ENCODE measurements at places on chromosomes 12 and 14.

- no peak for DNase-seq
Observed at GRCh38 chr14:55188686-55189295, 2.6 kb downstream of the DLGAP5 start.

- DNase-seq, result no peak
Observed at GRCh38 chr14:67416810-67417209, 4.8 kb upstream of the PLEK2 start.

DNA sequence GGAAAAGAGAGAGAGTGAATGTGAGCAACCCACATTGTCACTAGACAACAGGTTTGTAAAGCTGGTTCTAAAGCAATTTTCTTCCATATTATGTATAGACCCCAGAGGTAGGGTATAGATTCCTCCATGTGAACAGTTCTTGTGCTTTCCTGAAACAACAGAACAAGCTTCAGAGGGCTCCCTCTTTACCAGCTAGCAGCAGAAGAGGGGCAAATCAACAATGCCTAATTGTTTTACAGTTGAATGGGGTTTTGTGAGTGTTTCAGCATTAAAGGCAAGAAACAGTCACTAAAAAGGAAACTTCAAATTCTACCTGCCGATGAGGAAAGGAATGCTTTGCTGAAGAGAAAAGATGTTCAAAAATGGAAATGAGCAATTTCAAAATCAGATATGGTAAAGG, 341.2 kb upstream of the KITLG start:
- no peak for DNase-seq

GRCh38 chr12:75041472-75041871, 168.2 kb downstream of the KCNC2 start:
- DNase-seq, result no peak

DNA sequence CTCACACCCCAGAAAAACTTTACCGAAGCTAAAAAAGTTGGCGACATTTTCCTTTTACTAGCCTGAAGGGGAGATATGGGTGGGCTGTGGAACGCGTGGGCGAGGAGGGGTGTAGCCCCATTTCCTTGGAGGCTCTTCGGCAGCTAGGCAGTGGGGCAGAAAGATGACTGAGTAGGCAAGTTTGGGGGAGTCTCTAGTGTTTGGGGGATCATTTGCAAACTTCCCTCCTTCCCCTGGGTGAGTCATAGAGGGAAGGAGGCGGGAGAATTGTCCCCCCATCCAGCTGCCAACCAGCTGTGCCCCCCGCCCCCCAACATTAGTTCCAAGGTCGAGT, 2.3 kb downstream of the GLI1 start:
- DNase-seq, result no peak

DNA sequence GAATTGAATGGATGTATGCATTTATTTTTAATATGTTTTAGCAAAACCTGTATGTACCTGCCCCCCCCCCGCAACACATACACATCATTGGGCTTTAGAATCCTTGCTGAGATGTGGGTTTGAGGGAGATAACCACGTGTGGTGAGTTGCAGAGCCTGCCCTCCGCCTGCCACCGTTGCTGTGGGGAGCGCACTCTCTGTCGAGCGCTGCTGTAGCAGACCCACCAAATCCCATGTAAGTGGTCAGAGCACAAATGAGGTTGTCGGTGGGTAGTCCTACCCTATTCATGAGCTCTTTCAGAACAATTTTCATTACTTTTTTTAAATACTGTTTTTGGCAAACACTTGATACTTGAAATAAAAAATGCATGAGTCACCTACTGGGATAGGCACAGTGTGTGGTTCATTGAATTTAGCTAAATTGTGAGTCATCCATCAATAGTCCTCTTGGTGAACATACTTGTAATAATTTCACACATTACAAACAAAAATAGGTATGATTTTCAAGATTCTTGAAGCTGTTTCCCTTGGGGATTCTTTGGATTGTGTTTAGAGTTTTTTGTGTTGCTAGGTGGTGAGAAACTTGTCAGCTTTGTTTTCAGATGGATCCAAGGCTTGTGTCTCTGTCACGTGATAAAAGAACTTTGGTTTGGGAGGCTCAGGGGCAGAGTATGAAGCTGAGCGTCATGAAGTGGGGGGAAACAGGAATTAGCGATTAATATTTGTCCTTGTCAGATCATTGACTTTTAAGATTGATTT, 107.6 kb downstream of the PTCSC3 start:
- DNase-seq, result no peak

GRCh38 chr14:28323951-28324741, 442.4 kb upstream of the FOXG1 start:
- no peak for DNase-seq
